H7 (cell line): ENCODE measurements at places on chromosomes 11 and 22.

DNA sequence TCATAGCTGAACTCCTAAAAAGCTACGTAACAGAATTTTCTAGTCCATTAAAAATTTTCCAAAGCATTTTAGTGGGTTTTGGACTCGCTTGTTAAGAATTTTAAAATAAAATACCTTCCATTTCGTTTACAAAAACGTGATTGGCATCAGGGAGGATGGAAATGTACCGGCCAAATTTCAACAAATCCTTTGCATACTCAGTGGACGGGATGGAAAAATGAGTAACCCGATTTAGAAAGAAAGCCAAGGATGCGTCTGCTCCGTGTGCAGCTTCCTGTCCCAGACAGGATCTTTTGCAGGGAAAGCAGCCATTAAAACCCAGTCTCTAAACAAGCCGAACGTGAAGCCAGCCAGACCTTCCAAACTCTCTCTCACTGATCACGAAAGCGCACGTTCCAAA, 15.6 kb downstream of the TMEM184B start:
- DNase-seq, result no peak

GRCh38 chr11:74255741-74256375, 55.6 kb downstream of the P4HA3 start:
- peak; percentile 75 for DNase-seq

- no peak for DNase-seq
Measured at GRCh38 chr11:104408630-104409029, 244.7 kb upstream of the PDGFD start.

DNA sequence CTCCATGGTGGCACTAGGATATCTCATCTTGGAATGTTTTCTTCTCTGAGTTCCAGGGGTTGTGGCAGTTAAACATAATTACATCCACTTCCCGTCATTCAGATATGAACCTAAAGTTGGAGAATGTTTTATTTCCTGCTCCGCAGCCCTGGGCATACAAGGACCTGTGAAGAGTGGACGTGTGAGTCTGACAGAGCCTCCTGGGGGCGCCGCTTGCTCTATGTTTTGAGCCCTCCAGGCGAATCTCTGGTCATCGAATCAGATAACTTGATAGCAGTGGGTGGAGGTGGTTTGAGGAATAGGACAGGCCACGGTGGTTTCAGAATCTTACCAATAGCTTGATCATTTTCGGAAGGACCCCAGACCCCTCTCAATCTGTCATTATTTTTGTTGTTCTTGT, 174.2 kb downstream of the NTM start:
- DNase-seq, result peak; percentile 43

GRCh38 chr11:31995032-31995431, 95.8 kb upstream of the RCN1 start:
- no peak for DNase-seq

DNA sequence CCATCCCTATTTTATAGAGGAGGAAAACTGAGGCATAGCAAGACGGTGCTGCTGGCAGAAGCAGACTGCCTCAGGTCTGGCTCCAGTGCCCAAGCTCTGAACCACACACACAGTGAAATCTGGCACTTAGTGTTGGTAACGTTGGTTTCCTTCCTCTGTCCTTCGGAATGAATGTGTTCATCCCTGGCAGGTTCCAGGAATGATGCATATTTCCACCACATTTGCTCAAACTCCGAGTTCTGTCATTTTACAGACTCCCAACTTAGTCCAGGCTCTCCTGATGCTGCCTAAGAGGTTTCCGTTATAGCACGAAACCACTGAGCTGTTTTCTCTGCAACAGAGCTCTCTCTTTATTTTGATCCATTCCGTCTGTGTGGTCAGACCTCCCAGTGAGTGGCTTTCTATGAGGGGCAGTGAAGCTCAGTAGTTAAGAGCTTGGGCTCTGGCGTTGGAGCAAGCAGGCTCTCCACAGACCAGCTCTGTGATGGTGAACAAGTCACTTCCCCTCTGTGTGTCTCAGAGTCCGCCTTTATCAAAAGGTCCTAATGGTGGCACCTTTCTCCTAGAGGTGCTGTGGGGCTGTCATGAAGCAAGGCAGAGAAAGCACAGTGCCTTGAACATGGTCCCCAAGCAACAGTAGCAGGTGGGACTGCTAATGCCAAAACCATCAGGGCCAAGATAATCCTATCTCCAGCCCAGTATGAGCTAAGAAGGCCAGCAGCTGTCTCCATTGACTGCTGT, 200.3 kb downstream of the MYO18B start:
- no peak for DNase-seq

DNA sequence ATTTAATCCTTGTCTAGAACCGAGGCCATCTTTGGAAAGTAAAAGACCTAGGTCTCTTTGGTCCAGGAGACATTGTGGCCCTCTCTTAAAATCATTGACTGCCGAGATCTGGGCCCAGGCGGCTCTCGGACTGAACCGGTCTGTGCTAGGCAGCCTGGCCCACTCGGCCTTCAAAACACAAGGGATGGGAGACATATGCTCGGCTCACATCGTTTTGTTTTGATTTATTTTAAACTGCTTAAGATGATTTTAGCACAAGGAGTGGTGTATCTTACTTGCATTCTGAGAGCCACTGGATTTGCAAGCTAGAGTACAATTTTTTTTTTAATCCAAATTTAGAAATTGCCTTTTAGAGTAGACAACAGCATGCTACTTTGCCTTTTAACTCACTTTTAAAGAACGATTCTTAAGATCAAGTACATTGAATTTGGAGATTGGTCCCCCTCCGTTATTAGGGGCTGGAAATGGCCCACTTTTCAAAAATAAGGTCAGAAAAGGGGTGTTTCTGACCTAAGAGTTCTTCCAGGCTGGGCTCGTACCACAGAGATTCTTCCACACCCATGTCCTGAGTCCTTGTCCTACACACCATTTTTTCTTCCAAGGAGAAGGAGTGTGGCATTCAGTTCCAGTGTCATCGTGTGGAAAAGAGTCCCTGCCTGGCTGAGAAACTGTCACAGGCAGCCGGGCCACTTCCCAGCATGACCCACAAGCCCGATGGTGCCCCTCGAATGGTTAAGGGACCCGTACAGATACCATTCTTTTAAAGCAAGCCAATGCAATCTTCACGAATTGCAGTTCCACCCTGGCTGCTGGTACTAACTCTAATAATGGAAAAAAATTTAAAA, 80.5 kb upstream of the WNT7B start:
- no peak for DNase-seq

DNA sequence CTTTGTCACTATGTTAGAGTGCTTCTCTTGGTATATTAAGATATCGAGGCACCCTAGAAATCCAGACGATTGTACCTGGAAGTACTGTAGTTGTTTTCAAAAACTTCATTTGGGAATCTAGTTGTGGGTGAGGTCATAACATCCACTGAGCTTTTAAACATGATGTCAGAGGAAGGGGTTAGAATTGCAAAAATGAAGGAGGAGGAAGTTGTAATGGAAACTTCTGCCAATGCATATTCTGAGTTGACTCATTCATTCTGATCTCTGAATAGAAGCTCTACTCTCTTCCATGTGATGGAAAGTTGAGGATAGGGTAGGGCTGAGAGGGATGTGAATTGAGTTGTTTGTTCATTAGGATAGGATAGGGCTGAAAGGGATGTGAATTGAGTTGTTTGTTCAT, 7.7 kb downstream of the CD44 start:
- no peak for DNase-seq

GRCh38 chr11:64089027-64089360, 53.3 kb downstream of the FLRT1 start:
- peak; percentile 61 for DNase-seq

GRCh38 chr11:8980485-8980884, 16.2 kb upstream of the TMEM9B start:
- DNase-seq, result no peak

- DNase-seq, result peak; percentile 67
Measured at GRCh38 chr11:134978388-134979088, 566.5 kb upstream of the B3GAT1 start.

DNA sequence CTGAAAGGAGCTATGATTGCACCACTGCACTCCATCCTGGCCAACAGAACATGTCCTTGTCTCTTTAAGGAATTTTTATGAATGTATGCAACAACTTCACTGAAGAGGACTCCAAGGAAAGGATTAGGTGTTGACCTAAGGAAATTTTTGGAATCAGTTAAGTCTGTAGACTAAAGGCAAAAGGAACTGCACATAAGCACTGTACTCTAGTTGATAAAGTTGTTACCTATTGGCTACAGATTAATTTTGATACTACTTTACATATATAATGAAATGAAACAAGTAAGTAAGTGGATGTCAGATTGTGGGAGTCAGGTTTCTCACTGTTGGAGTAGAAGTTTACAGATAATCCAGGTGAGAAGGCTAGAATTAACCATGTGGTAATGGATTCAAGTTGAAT, 36.5 kb downstream of the TUG1 start:
- no peak for DNase-seq

DNA sequence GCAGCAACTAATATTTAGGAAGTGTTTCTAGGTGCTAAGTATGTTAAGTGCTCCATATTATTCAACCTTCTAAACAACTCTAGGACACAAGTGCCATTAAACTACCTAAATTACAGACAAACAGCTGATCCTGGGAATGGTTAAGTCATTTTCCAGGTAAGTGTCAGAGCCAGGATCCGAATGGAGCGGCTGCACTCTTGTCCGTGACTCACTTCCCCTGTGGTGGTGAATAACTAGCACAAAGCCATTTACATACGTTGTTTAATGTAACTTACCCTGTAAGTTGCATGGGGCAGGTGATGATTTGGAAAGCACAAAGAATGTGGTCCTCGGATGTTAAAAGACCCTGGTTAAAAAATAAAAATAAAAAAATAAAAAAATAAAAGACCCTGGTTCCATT, 8.8 kb upstream of the PRG2 start:
- no peak for DNase-seq

- DNase-seq, result no peak
Measured at GRCh38 chr22:46128606-46129005, 21.7 kb upstream of the PPARA start.

DNA sequence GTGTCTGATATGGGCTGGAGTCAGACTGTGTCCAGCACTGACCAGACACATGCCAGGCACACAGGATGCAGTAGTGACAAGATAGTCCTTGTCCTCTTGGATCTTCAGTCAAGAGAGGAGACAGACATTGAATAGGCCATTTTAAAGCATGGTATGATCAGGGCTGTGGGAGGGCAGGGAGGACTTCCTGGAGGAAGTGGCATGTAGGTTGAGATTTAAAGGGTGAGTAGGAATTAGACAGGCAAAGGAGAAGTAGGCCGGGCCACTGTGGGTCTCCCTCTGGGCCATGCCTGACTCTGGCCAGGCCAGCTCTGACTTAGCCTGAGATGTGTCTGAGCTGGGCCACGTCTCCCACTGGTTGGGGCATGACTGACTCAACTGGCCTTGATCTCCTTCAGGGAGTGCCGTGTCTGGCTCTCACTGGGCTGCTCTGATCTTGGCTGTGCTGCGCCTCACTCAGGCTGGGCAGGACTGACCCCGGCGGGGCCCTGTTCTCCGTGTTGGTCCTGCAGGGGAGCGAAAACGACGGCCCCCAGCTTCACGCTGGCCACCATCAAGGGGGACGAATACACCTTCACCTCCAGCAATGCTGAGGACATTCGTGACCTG, 71.2 kb downstream of the MYO7A start:
- DNase-seq, result no peak

DNA sequence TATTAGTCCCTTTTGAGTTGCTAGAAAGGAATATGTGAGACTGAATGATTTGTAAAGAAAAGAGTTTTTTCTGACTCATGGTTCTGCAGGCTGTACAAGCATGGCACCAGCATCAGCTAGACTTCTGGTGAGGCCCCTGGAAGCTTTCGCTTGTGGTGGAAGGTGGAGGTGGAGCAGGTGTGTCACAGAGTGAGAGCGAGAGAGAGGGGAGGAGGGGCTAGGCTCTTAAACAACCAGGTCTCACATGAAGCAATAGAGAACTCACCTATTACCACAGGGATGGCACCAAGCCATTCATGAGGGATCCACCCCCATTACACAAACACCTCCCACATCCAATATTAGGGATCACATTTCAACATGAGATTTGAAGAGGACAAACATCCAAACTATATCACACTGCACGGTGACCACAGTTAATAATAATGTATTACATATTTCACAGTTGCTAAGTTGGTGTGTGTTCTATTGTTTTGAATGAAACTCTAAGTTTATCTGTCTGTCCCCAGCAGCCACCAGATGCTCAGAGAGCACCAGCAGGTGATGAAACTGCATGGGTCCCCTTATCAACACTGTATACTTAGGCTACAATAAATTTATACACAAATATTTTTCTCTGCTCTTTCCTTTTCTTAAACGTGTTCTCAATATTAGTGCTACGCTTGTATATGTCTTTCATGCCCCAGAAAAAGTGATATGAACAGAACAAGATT, 14.1 kb downstream of the ZFP91 start:
- no peak for DNase-seq

- DNase-seq, result peak; percentile 68
Measured at GRCh38 chr22:29224121-29224858, 18.6 kb downstream of the EMID1 start.

DNA sequence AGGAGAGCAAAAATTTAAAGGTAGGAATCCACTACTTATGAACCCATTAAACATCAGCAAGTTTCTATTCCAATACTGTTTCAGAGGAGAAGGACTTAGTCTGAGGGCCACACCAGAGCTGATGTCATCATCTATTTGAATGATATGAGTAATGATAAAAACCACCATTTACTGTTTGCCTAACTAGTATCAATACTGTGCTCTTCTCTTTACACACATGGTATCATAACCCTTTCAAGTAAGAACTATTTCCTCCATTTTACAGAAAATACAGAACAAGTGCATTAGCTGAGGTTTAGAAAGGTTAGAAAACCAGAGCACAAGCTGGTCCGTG, 651.3 kb upstream of the KIRREL3 start:
- DNase-seq, result no peak

DNA sequence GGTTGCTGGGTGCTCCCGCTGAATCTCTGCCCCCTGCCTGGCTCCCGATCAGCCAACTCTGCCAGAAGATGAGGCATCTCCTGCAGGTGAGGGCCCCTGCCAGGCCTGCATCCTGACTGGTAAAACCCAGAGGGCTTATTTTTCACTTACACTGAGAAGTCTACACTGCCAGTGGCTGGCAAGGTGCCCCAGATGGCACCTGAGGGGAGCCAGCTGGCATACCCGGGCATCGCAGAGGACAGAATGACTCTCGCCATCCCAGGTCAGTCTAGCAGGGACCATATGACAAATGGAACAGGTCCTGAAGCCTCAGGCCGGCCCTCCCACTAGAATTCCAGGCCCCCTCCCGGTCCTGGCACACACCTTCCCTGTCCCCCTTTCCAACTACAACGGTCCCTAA, 30.9 kb downstream of the MACROD1 start:
- no peak for DNase-seq

GRCh38 chr11:122749005-122749687, 89.2 kb upstream of the CRTAM start:
- DNase-seq, result no peak

DNA sequence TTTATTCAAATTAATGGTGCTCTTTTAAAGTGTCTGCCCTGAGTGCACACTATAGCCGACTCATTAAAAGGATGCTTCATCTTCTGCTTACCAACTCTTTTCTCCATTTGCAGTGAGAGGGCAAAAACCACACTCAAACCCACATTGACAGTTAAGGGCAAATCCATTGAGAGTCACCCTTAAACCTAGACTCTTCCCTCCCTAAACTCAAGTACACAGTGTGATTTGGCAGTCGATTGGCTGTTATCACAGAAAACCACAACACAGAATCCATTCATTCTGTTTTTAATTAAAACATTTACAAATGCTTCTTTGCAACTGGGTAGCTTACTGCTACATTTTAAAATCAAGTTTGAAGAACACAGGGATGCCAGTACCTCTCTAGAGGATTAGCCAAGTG, 120.0 kb downstream of the CADM1 start:
- DNase-seq, result no peak

- peak; percentile 29 for DNase-seq
Measured at GRCh38 chr11:65071907-65072630, 11.8 kb downstream of the CDCA5 start.
